ENCODE measurements at places on chromosomes 2 and 18.

GRCh38 chr18:9771261-9771976, 63.3 kb downstream of the RAB31 start:
- peak; percentile 82 for DNase-seq

- DNase-seq = no peak
These were observed 5.8 kb downstream of the HDLBP start for GRCh38 chr2:241309684-241310117.

- peak; percentile 69 for DNase-seq
These were observed at the start of gene MAP2 for GRCh38 chr2:209423562-209424198. TSS of gene MAP2 (plus strand) at chr2:209424047. CDS start at chr2:209653171, 229,124 bp downstream.

GRCh38 chr18:63131106-63131958, 188.2 kb downstream of the BCL2 start:
- peak; percentile 16 for DNase-seq

- DNase-seq = no peak
These were observed 5.3 kb upstream of the RAB12 start for GRCh38 chr18:8603663-8604520.

DNA sequence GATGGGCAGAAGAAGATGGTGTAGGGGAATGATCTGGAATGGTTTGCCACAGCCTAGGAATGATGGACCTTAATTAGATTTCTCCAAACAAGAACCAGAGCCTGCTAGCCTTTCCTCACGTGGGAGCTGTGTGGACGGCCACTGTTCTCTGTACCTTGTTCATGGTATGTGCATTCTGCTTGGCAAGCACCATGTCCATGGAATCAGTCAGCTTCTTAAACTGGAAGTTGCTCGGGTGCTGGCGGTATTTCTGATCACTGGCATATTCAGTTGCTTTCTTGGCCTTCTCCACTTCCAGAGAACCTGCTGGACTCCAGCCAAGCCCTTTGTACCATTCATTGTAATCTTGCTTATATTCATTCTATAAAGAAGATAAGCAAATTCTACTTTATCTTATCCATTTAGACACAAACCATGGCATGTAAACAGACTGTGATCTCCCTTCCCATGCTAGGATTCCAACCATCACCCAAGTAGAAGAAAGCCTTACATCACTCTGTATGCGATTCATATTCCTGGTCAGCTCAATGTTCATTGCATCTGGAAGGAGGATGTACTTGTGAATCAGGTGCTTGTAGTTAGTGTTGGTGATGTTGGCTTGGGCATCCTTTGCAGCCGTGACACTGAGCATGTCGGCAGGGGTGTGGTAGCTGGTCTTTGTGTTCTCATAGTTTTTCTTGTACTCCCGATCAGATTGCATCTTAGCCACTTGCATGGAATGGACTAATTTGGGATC, 78.4 kb downstream of the NEB start:
- no peak for DNase-seq

- no peak for DNase-seq
These were observed 78.3 kb downstream of the MBP start for GRCh38 chr18:77054288-77054605.

- DNase-seq = no peak
These were observed 74.8 kb upstream of the BCL2L11 start for GRCh38 chr2:111045771-111046444.

DNA sequence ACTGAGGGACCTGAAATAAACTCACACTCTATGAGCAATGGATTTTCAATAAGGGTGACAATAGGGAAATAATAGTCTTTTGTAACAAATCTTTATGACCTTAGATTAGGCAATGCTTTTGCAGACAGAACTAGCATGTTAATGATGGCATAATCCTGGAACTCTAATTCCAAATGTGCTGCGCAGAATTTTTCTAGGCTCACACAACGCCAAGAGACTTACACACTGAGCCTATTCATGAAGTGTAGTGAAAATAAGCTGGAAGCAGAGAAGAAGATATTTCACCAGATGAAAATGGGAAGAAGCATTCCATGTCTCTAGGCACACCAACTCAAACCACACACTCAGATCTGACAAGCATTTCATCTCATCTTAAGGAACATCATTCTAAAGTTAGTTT, 178.5 kb downstream of the L3MBTL4 start:
- DNase-seq = no peak

DNA sequence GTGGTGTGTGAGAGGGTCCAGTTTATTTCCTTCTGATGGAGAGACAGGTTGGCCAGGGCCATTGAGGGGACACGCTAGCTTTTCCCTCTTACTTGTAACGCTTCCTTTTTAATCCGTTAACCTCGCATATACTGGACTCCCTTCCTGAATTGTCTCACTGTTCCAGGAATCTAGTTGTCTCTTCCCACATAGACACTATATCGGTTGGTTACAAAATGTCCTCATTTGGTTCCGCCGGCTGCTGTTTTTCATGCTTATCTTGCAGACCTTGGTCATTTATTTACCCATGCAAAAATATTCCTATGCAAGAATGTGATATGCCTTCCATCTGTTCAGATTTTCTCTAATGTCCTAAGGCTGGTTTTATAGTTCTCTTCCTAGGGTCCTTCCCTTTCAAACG, 35.0 kb downstream of the NEURL3 start:
- no peak for DNase-seq

DNA sequence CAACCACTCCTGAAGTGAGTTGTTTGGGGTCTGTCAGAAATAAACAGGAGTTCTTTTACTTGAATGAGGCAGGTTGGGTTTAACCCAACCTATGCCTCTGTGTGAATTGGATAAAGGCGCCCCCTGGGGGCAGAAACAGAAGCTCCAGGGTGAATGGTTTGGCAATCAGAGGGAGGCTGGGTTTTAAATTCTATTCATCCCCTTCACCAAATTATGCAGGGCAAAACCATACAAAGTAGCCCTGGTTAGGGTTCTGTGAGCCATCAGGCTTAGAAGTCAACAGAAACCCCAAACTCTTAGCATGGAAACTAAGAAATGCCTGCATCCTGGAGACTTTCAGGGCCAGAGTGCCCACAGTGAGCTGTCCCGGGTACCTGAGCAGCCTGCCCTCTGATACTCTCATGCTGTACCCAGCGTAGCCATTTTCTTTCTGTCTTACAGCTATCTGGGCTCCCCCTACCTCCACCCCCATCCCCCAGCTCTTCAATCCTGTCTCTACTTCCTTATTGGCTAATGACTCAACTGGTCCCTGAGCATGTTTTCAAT, 241.5 kb downstream of the ICOS start:
- no peak for DNase-seq

- DNase-seq = no peak
These were observed 605.6 kb upstream of the SLC39A10 start for GRCh38 chr2:195051401-195051800.

DNA sequence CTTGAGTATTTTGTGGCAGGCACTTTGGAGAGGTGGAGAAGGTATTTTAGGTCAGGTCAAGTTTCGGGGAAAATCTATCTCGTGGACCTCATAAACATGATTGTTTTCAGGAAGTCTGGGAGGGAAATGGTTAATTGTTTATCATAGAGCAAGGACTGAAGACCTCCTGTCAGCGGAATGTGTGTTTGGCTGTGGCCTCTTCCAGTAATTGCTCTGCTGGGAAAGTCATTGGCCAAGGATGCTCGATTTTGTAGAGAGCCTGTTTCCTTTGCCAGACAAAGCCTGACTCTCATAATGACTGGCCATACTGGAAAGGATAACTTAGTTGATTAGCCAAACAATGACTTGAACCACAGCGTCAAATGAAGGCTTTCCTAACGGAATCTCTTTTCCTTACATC, 30.0 kb downstream of the IL1R2 start:
- DNase-seq = no peak

- no peak for DNase-seq
These were observed 98.2 kb upstream of the CTDP1 start for GRCh38 chr18:79581406-79581805.

DNA sequence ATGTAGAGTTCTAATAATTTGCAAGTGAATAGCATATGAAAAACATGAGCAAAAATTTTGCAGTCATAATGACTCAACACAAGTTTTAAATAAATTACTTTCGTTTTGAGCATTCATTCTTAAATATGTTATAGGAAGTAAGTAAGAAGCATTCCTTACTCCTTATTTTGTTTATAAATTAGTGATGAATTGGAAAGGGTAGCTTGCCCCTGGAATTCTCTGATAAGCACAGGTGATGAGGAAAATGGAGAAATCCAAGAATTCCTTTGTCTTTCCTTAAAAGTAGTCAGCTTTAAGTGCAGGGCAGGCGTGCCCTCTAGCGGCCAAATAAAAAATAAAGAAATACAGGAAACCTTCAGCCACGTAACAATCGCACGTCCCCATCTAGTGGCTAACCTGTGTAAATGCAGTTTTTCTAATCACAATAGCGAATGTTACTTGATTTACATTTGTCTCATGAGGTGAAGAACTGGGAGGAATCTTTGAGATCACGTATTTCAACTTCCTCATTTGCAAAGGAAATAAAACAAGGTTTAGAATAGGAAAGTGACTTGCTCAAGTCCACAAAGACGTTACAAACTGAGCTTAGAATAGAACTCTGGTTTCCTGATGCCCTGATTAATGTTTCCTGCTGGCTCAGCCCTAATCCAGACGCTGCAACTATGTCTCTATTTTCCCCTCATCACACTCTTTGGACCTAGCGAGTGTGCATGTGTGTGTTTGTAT, 47.2 kb upstream of the ZNG1B start:
- DNase-seq = no peak
